CD4-positive, alpha-beta T cell treated with Interleukin-6 for 4 hours (primary cell): ENCODE measurements at places on chromosomes 3 and 15.

DNA sequence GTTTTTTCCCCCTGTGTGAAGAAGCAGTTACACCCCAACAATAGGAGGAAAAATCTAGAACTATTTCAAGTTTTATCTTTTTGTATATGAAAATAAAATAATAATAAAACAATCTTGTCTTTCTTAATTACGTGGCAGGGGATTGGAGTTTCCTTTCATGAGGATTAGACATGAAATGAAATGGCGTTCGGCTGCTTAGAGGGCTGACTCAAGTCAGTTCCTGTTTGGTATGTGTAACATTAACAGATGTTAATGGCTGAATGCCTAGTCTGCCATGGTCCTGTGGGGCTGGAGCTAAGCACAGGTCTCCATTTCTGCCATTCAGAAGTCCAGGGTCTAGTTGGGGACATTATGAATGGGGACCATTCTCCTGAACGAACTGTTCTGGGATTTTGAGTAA, 3.1 kb upstream of the EXOG start:
- DNase-seq = no peak

- DNase-seq = no peak
Measured at GRCh38 chr3:129078510-129078909, 17.9 kb downstream of the GP9 start.

- DNase-seq = no peak
Measured at GRCh38 chr3:140530603-140531002, 147.3 kb upstream of the TRIM42 start.

DNA sequence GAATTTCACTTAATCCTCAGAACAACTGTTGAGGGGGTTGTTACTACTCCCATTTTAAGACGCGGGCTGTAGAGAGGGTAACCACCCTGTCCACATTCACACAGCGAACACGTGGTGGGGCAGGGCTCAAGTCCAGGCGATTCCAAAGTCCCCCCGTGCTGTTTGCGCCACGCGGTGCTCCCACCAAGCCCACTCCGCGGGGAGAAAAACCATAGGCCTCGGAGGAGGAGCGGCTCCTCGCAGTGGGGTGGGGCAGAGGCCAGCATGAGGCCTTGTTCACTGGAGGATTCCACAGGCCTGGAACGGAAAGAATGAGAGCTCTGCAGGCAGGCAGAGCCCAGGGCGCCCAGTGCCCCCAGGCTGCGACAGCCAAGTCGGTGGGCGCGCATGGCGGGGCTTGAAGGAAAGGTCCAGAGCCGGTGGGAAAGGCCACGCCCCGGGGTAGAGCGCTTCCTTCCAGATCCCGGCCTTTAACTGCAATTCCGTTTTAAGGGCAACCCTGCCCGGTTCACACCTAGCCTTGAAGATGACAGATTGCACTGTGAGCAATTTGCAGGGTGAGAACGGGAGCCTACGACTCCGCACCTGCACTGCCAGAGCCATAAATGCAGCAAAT, 161.8 kb upstream of the TBL1XR1 start:
- DNase-seq = peak; percentile 65

GRCh38 chr3:155232605-155233004, 60.9 kb downstream of the STRIT1 start:
- DNase-seq = no peak

- DNase-seq = no peak
Measured at GRCh38 chr3:128416578-128417211, 50.0 kb downstream of the DNAJB8 start.

DNA sequence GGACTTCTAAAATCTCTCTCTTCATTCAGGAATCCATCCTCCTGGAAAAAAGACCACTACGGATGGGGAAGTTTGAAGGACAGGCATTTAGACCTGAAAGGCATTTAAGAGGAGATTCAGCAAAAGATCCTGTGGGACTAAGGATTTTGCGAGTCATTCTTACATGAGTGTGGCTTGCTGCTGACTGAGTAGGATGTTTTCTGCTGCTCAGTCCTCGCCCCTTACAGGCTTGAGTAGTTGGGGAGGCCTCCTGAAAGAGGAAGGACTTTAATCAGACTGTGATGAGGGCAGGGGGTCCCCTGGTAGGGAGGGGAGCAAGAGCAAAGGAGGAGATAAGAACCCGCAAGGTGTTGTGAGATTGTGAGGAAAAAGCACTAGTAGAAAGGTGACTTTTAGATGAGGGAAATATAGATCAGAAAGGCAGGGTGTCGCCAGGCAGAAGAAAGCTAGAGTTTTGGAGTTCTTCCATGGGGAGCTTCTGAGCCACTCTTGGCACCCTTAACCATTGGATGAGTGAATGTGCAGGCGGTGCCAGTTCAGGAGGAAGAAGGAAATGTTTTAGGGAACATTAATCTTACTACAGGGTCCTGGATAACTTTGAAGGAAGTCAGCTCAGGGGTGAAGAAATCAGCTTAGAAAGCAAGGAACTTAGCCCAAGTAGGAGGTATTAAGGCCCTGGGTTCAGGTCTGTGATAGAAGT, 171.1 kb downstream of the RORA start:
- no peak for DNase-seq

DNA sequence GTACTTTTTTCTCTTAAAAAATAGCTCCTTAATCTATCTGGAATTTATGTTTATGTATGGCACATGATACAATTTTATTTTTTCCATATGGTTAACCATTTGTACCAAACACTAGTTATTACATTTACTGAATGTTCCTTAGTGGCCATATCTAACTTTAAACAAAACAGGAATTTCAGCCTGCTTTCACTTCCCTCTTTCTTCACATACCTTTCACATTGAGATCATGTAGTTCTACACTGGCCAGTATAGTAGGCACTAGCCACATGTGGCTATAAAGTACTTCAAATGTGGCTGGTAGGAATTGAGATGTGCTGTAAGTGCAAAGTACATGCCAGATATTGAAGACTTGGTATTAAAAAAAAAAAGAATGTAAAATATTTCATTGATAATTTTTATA, 4.7 kb upstream of the RYK start:
- DNase-seq = no peak

DNA sequence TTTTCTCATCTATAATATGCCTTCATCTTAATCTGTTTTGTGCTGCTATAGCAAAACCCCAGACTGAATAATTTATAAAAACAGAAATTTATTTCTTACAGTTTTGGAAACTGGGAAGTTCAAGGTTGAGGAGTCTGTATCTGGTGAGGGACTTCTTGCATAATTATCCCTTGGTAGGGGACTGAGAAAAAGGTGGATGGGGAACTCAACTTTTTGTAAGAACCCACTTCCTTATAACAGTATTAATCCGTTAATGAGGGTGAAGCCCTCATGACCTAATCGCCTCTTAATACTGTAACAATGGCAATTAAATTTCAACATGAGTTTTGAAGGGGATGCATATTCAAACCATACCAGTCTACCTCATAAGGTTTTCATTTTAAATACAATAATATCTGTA, 17.4 kb upstream of the MYH15 start:
- no peak for DNase-seq

DNA sequence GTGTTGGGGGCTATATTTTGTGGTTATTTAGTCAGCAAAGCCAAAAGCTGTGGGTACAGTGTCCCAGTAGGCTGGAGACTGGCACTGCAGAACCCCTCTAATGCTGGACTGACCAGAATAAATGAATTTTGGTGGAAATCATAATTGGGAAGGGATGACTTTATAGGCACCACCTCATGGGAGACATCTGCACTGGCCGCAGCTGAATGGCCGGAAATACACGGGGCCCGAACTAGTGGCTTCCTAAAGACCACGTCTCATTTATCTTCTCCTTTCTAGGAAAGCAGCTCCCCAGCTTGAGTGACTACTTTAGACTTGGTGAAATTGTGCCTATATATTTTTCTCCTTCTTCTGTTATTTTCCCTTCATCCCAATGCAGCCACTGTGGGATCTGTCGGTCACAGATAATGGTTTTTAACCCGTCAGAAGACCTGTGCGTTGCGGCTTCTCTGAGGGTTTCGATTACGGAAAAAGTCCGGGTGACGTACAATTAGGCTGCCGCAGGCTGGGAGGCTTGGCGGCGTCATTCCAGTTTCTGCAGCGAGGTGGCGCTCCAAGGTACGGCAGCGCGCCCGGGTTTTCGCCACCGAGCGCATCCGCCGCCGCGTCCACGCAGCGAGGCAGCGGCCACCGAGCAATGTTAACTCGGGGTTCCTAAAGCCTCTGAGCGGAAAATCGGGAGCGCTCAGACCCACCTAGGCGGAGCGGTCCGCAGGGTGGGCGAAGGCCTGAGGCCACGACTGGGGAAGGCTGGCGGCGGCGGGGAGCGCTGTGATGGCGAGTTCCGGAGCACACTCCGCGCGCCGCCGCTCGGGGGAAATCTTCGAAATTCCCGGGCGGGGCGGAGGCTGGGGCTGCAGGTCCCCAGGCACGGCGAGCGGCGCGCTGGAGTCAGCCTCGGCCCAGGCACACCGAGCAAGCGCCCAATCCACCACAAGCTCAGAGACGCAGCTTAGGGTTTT, 26.3 kb downstream of the NR2F2 start:
- DNase-seq = peak; percentile 50

- DNase-seq = no peak
Measured at GRCh38 chr3:123072152-123072551, 5.3 kb downstream of the PDIA5 start.

GRCh38 chr15:75067123-75067830, 43.9 kb downstream of the PPCDC start:
- DNase-seq = peak; percentile 16

- DNase-seq = no peak
Measured at GRCh38 chr3:161475905-161476304, 20.7 kb upstream of the OTOL1 start.

DNA sequence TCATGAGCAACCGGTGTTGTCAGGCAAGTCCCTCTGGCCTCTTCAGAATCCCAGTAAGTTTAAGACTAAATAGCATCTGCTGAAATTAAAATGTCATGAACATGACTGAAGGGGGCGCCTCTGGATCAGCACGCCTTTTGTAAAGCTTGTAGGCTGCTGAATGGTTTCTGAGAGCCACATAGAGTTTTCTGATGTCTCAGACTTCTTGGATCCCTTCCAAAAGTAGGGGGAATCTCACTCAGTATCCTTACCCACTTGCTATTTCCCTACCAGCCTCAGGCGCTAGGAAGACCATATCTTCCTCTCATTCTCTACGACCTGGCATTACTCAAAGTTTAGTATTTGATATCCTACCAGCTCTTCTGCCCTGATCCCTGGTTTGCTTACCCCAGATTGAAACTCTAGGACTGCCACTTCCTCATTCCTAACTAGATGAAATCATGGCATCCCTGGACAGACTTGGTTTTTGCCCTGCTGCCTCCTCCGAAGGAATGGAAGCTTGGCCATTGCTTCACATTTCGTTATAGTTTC, 62.7 kb upstream of the CD47 start:
- DNase-seq = peak; percentile 66

DNA sequence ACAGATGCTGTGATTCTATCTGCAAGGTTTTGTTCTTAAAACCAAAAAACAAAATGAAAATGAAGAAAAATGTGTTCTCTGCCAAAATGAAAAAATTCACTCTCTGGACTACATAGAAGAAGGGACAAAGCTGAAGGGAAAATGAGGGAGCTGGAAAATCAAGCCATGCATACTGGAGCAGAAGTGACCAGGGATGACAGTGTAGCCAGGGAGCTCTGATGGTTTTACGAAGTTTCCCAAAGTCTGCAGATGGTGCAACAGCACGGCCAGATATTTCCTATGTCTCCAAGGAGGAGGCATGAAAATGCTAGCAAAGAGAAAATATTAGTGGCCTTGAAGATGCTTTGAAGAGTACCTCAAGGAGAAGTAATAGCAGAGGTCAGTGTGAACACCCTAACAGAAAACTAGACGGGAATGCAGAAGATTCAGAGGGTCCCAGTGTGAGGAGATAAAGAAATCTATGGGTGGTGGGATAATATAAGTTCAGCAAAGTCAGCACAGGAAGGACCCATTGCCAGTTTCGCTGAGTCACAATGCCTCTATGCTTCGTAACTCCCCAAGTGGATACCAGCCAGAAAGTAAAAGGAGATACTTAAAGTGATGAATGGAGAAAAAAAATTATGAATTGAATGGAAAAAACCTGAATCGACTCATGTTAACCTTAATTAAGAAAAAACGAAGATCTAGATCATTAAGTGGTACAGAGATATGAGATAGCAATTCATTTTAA, 39.0 kb upstream of the POMGNT2 start:
- no peak for DNase-seq

DNA sequence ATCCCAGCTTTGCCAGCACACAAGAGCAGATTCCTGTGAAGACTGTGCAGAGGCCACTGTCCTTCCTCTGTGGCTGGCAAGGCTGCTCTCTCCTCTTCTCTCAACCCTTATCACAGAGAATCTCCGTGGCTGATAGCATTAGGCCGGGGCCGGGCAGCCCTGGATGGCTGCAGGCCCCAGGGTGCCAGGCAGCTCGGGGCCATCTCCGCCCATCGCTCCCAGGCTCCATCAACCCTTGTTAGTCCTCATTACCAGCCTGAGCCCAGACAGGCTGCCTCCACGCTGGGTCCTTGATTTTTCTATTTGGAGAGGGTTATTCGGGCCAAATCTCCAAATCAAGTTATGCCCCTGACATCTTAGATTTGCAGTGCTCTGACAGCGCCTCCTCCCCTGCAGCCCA, 39.1 kb downstream of the MRPL46 start:
- no peak for DNase-seq

DNA sequence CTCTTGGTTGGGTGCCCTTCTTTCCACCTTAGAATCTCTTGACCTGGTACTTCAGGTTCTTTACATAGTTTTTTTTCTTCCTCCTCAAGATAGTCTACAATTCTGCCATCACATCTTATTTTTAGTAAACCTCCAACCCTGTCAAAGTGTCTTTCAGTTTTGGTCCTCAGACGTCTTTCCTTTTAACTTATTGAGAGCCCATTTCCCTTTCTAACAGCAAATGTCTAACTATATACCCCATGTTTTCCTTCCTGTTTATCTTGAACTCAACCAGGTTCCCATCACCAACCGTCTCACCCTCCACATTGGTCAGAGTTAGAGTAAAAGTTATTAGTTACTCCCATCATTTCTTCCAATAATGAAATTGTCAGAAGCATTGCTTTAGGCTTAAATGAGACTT, 10.4 kb downstream of the KBTBD12 start:
- DNase-seq = no peak

DNA sequence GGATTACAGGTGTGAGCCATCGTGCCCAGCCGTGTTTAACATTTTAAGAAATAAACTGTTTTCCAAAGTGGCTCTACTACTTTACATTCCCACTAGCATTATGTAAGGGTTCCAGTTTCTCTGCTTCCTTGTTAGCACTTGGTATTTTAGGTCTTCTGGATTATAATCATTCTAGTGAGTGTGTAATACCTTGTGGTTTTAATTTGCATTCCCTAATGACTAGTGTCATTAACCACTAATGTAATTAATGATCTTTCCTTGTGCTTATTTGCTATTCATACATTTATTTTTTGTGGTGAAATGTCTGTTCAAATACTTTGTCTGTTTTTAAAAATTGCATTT, 30.7 kb downstream of the ARIH2 start:
- DNase-seq = no peak

DNA sequence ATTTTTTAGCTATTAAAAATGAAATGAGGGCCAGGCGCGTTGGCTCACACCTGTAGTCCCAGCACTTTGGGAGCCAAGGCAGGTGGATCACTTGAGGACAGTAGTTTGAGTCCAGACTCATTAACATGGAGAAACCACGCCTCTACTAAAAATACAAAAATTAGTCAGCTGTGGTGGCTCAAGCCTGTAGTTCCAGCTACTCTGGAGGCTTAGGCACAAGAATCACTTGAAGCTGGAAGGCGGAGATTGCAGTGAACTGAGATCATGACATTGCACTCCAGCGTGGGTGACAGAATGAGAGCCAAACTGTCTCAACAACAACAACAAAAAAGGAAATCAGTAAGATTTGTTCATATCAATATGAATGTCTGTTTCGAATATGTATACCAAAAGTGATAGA, 517.1 kb downstream of the ROBO1 start:
- DNase-seq = no peak
